ENCODE measurements at places on chromosomes 3 and 15.

- DNase-seq: no peak
Observed at GRCh38 chr3:149368201-149368673, 9.2 kb downstream of the TM4SF1 start.

- no peak for DNase-seq
Observed at GRCh38 chr15:100198442-100198841, 143.3 kb downstream of the ADAMTS17 start.

- DNase-seq: no peak
Observed at GRCh38 chr3:63877737-63878393, 14.2 kb downstream of the ATXN7 start.

GRCh38 chr15:36658312-36658711 lies 78.9 kb downstream of the CDIN1 start:
- DNase-seq: no peak

DNA sequence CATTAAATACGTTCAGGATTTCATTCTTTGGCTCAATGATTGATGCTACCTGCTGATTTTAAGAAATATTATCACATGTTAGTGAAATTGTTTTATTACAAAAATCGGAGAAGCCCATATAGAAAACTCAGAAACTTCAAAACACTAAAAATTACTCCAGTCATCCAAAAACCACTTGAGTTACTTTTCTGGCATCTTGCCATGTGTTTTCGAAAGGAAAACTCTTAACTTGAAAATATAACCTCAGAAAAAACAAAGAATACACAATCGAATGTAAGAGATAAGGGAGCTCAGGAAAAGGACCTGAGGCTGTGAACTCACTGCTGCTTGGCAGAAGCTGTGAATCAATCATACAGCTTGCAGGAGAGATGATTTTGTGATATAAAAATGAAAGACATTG lies 151.3 kb upstream of the SLITRK3 start:
- no peak for DNase-seq

GRCh38 chr15:62644889-62645742 lies 397.4 kb upstream of the TPM1 start:
- DNase-seq: no peak

DNA sequence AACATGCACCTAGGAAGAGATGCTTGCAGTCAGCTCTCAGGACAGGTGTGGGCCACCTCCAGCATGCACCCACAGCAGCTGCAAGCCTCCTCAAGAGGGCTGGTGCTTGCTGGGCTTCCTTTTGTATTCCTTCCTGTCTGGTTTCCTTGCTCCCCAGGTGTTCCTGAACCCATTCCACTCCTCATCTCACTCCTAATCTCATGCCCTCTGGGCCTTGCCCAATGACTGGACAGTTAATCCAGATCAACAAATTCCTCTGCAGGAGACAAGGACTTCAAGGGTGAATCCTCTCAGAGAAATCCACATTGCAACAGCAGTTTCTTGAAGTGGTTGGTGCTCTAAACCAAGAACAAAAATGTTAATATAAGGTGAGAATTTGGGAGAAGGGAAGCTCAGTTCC lies 30.7 kb downstream of the RASGRP1 start:
- no peak for DNase-seq

- no peak for DNase-seq
Observed at GRCh38 chr3:14410503-14411165, 8.2 kb downstream of the SLC6A6 start.

- DNase-seq: no peak
Observed at GRCh38 chr3:186901135-186901734, 29.1 kb upstream of the ST6GAL1 start.

DNA sequence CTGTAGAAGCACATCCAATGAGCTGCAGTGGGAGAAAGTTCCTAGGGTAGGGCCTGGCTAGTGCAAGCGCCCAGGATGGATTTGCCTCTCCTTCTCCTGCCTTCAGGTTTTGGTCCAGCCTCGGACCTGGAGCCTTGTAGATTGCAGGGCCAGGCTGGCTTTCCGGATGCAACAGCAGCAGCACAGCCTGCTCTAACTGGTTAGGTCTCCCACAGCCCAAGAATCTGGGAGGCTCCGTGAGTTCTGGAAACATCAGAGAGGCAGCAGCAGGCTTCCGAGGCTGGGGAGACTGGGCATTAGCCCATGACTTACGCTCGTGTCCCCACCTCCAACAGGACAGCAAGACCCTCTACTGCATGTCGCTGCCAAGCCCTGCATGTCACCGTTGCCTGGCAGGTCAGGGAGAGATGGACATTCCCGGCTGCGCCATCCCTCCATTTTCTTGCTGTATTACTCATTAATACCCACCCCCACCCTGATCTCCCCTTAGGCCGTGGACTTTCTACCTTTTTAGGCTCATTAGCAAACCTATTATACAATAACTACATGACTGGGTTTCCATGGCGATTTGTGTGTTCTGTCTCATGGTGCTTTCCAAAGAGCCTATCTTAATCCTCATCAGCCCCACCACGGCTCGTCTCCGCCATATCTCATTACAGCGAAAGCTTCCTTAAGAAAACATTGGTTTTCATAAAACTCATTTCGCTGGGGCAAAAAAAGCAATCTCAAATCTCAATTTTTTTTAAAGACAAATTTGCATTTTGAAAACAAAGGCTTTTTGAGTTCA lies 40.9 kb upstream of the RGMA start:
- DNase-seq: no peak

- DNase-seq: no peak
Observed at GRCh38 chr3:30538791-30539190, 67.6 kb upstream of the TGFBR2 start.

Measured in esophagus squamous epithelium (tissue), 5 donors.